ENCODE measurements at places on chromosomes 2 and 18.

DNA sequence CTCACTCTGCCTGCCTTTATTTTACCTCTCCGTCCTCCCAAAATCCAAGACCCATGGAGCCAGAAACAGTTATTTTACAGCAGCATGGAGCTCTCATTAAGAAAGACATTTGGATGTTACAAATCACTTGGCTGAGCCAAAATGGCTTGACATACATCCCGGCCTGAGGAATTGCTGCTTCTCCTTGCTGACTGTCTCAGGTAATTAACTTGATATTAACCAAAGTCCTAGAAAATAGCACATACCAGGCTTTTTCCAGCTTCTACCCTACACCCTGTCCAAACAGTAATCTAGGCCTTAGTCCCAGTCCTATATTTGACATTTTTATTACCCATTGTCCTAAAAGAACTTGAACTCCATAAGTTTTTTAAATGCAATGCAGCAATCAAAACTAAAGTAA, 205.0 kb downstream of the TMX3 start:
- no peak for DNase-seq

GRCh38 chr2:44051593-44052347, 56.0 kb upstream of the LRPPRC start:
- DNase-seq: no peak

DNA sequence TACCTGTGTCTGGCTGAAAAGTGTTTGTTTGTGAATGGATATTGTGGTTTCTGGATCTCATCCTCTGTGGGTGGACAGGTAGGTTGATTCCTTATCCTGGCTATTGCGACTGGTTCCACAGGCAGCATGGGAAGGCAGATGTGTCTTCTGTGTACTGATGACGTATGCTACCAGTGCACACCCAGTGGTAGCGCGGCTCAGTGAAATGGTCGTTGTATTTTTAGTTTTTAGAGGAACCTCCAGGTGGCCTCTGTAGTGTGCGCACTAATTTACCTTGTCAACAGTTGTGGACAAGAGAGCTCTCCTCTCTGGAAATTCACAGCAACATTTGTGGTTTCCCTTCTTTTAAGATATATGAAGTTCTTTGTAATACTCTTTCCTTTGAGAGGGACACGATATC, 52.5 kb downstream of the CCDC74A start:
- no peak for DNase-seq

DNA sequence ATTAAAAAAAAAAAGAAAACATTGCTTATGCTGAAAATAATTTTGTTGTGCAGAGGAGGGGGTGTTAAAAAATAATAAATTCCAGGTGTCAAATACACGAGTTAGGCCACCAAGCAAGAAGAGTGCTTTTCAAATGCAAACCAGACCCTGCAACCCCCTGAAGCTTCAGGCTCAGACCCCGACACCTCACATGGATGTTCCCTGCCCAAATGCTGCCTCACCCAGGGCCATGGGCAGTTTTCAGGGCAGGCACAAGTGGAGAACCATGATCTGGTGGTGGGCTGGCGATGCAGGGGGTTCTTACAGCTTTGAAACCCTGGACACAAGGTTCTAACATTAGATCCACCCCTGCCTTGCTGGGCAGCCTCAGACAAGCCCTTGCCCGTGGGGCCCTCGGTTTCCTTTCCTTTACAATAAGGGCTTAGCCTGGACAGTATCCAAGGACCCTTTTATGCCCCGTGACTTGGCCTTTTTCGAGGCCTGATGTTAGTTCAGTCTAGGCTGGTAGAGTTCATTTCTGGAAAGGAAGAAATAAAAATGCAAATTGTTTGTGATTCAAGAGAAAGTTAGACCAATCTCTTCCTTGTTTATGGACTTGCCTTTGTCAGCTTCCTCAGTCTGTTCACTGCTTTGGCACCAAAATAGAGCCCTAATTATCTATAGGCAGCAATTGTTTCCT, 168.7 kb downstream of the DDX1 start:
- DNase-seq: no peak
